ENCODE measurements at places on chromosomes 2 and 18.

DNA sequence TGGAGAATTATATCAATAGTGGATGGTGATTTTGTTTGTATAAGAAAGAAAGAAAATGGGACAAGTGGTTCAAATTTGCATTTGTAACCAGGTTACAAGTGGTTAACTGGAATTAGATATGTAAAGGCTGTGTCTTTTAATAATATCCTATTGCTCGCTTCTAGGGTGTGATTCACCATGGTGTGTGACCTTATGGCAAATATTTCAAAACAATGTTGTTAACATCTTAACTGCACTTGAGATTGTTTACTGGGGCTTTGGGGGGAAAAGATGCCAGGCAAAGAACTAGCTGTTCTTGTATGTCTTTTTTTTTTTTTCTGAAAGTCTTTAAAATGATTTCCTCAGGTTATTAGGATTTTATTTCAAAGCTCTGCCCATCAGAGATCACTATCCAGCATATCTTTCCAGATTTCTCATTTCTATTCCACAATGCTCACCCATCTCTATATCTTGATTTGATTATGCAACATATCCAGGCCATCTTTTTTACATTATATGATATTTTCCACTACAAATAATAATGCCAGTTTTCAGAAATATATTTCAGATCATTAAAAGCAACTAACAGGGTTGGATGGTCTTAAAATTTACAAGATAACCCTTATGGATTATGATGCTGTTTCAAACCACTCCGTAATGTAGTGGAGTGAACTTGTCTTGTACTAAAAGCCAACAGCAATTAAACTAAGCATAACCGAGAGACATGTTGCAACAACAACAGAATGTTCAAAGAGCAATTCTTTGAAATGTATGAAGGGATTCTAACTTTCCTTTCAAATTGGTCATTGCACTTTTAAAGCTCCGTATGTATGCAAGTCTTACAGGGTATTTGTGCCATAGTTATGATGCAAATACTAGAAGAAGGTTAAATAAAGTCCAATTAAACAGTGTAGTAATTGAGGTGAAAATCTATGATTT is 341.5 kb upstream of the ETAA1 start:
- no peak for DNase-seq

DNA sequence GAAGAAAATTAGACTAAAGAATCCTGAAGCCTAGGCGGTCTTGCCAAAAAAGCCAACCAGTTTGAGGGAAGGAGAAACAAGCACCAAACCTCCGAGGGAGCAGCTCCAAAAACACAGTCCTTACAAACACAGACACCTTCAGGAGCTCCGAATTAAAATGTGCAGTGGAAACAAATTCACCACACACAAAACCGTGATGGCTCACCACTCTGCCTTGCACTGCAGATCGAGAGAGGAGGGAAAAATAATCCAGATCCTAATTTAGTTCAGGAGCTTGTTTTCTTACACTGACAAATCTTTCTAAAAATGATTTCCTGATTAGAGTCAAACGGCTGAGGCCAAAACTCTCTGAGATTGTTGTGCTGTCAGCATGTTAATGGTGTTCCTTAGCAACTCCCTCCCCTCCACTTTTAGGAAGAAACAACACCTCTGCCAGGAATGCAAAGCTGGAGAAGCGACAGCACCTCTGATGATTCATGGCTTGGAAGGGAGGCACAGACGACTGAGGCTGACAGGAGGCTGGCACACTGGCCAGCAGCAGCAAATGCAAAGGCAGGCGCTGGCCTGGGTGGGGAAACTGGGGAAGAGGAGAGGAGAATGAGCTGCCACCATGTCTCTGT is 249.4 kb upstream of the KLHL29 start:
- DNase-seq, result no peak

DNA sequence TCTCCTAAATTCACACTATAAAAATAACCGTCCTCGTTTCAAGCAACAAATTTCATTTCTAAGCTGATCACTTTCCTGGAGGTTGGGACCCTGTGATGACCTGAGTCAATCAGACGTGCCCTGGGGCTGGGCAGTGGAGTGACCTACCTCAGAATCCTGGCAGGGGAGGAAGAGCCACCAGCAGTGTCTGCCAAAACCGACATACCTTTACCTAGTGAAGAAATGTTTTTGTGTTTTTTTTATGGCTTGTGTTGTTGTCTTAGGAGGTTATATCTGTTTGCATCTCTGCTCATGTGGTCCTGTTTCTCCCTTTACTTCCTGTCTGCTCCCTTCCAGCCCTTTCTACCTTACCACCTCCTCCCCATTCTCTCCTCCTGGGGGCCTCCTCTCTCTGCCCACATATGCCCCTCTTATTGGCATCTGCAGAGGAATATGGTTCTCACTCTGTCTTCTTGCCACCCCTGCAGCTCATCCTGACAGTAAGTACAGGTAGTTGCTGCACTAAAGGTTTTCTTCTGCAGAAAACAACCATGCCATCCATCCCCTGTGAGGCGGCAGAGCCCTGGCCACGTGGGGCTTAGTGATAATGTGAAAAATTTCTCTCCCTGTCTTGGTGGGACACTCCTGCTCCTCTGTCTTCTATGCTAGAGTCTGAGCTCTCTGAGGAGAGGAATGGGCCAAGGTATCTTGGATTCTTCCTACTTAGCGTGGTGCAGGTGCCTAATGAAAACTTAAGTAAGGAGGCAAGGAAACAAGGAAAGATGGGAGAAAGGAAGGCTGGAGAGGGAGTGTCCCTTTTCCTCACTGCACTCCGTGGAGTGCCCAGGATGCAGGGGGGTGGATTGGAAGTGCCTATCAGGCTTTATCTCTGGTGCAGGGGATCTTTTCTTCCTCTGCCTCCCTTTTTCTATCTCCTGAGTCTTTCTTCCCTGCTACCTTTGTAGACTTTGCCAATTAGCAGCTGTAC is 15.4 kb downstream of the ACOXL start:
- no peak for DNase-seq

GRCh38 chr2:15449556-15450236 is 111.4 kb downstream of the NBAS start:
- no peak for DNase-seq

GRCh38 chr2:42764901-42765300 is 966 bp upstream of the OXER1 start:
- no peak for DNase-seq

DNA sequence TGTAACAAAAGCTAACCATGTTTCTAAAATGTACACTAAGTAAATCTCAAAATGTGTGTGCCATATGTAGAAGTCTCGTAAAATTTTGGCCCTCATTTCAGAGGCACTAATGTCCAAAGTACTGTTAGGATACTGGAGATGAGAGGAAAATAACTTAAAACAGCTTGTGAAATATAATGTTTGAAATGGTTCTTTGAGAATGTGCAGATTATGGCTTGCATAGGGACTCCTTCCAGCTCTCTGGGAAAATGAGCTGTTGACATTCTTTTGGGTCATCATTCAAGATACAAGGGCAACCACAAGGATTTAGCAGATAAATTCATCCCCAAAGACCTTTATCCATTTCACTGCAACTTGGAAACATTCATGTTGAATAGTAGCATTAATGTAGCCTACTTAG is 38.1 kb upstream of the OTX1 start:
- no peak for DNase-seq

GRCh38 chr18:40907842-40908241 is 1047.2 kb upstream of the PIK3C3 start:
- no peak for DNase-seq

DNA sequence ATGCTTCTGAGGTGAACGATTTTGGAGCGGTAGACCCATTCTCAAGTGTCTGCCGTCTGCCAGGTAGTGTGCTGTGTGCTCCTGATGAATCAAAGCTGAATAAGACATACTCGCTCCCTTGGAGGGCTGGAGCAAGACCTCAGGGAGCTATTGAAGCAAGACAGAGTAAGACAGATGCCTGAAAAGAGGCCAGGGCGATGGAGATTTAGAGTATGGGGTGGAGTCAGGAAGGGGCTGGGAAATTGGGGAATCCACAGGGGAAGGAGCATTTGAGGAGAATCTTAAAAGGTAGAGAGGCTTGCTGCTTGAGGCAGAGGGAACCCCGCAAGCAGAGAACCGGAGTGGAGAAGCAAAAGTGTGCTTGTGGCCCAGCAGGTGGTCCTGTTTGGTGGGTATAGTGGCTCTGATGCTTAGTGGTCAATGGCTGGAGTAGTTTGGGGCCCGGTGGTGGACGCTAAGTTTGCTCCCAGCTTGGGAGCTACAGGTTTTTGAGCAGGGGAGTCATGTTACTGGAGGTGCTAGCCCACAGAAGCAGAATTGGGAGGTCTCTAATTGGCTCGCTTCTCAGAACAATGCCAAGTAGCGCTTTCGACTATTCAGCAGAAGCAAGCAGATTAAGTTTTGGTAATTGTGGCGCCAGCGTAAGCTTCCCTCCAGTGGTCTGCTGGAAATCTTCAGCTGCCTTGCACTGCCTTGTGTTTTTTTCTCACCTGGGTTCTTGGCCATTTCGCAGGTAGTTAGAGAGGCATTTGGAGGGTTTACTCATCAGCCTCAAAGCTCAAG is 2.0 kb downstream of the CNNM4 start:
- DNase-seq, result no peak

- DNase-seq, result no peak
These were observed 743.3 kb downstream of the SLC4A3 start for GRCh38 chr2:220370764-220371163.

DNA sequence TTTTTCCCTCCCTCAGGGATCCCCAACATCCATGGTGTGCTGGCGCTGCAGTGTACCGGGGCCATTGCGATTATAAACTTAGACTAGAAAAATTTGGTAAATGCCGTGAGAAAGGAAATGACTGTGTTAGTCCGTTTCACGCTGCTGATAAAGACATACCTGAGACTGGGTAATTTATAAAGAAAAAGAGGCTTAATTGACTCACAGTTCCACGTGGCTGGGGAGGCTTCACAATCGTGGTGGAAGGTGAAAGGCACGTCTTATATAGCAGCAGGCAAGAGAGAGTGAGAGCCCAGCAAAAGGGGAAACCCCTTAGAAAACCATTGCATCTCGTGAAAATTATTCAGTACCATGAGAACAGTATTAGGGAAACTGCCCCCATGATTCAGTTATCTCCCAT is 44.3 kb downstream of the NTSR2 start:
- no peak for DNase-seq

- DNase-seq, result no peak
These were observed 40.6 kb upstream of the ANXA4 start for GRCh38 chr2:69701100-69701945.

DNA sequence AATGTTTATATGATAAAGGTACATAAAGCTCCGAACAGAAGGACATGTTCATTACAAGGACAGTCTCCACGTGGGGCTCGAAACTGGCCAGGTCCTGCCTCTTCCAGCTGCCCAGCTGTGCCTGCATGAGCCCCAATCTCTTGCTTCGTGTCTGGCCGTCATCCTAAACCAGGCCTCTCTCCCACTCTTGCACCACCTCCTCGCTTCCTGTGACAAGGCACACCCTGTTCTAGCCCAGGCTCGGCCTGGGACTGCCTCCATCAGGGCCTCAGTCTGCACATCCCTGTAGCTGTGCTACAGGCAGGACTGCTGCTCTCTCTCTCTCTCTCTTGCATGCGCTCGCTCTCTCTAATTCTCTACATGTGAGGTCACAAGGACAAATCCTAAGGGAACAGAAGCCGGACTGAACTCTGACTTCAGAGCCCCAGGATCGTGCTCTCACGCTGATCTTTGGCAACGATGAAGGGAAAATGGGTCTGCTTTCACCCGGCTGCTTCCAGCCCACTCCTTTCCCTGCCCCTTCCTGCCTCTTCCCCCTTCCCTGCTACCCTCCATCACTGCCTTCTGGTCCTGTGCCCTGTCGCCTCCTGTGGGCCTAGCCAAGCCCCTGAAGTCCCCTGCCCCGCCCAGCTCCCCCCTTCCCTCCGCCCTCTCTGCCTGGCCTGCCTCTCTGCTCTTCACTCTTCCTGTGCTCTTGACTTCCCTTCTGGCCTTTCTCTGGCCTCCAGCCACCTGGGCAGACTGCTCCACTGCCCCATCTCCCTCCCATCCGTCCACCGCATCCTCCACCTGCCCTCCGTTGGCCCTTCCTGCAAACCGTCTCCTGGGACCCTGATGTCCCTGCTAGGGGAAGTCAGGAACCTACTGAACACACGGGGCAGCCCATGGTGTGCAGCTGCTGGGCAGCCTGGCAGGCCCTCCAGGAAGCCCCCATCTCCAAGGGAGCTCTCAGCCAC is 7.8 kb upstream of the GPR55 start:
- DNase-seq, result no peak

- no peak for DNase-seq
These were observed 39.2 kb downstream of the GALNT1 start for GRCh38 chr18:35620765-35621164.

Data from activated CD4-positive, alpha-beta T cell treated with anti-CD3 and anti-CD28 coated beads, Interleukin-2, amount 50 U/mL, for 1 hour (primary cell).